ENCODE measurements at places on chromosomes 2 and 18.

DNA sequence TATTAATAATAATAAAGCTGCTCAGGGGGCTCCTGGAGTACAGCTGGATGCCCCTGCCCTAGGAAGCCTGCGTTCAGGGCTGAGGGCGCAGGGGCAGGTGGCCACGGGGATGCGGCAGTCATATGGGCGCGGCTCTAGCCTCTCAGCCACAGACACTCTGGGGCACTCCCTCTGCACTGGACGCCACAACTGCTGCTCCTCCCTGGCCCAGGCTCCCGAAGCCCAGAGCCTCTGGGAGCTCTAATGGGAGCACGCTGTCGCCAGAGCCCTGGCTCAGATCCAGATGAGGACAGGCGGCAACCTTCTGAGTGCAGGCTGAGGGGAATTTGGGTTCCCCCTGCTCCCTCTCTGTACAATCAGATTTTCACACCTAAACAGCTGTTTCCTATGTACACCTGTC is 93.6 kb downstream of the MTCL1 start:
- DNase-seq, result no peak

DNA sequence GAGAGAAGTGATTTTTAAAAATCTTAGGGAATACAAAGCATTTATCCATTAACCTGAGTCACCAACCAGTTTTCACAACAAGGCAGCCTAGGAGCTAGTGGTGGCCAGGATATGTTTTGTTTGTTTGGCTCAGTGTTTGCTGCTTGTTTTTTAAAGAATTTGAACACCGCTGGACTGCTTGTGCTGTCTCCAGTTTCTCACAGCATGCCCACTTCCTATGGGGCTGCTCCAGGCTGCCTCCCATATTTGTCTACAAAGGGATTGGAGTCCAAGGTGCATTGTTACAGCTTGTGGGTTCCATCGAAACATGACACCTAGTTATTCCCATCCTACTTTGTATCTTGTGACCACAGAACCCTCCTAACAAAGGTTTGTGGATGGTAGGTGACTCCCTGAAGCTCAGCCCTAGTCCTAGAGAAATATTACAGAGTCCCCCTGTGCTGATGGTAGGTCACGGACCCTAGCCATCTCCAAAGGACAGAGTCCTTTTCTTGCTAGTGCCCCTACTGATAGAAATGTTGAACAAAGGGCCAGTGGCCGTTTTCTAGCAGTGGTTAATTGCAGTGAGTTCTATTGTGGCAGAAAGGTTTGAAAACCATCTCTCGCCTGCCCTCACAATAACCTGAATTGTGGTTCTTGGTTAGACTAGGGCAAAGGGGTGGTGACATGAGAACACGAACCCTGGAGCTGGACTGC is 23.2 kb downstream of the GPR39 start:
- DNase-seq, result peak; percentile 80

GRCh38 chr2:241865957-241866789 is 3.4 kb upstream of the RTP5 start:
- no peak for DNase-seq

GRCh38 chr2:200155652-200156051 is 150.8 kb upstream of the SPATS2L start:
- DNase-seq, result no peak

GRCh38 chr2:179898873-179899272 is 37.5 kb upstream of the ZNF385B start:
- DNase-seq, result peak; percentile 28

GRCh38 chr18:36187826-36188721 is 777 bp downstream of the MOCOS start:
- no peak for DNase-seq

DNA sequence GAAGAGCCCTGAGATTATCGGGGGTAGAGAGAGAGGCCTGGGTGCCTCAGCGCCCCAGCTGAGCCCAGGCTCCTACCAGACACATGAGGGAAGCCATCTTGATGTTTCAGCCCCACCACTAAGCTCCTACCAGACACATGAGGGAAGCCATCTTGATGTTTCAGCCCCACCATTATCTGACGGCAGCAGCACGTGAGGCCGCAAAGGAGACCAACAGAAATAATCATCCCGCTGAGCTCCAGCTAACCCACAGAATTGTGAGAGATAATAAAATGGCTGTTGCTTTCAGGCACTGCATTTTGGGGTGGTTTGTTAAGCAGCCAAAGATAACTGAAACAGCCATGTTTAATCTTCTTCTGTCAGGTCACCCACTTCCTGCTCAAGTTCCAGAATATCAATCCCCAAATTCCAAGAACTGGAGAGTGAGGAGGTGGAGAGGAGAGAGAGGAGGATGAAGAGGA is 29.3 kb upstream of the SOS1 start:
- no peak for DNase-seq

- peak; percentile 66 for DNase-seq
Measured at GRCh38 chr2:223114170-223114569, 62.2 kb downstream of the KCNE4 start.

GRCh38 chr2:20366672-20367116 is 16.1 kb upstream of the PUM2 start:
- DNase-seq, result no peak

GRCh38 chr2:43459446-43460173 is 136.2 kb downstream of the THADA start:
- peak; percentile 58 for DNase-seq

DNA sequence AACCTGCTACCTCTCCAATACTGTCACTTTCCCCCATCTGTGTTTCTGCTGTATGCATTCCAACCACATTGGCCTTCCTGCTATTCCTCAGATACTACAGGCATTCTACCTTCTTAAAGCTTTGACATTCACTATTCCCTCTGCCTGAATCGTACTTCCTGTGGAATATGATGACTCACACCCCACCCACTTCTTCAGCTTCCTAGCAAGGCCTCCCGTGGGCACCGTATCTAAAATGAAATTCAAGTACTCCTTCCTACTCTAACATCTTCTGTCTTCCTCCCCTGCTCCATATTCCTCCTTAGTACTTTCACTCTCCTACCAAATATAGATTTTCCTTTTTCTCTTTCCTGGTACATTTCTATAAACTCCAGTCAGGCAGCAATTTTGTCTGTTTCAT is 710.4 kb downstream of the RNF144A start:
- DNase-seq, result peak; percentile 29

DNA sequence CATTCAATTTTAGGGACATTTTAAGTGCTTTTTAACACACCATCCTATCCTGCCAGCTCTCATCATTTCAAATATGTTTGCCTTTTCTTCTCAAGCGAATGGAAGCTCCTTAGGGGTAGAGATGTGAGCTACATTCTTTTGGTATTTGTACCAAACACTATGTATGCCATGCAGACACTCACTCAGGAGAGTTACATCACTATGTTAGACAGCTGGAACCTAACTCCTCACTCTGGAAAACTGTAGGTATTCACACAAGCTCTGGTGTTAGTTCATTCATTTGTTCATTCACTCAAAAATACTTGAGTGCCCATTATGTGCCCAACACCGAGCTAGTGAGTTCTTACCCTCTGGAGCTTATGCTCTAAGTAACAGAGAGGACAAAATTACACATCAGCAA is 26.4 kb upstream of the RNU4ATAC start:
- DNase-seq, result no peak

- no peak for DNase-seq
Measured at GRCh38 chr2:63663013-63663864, 74.5 kb downstream of the MDH1 start.

DNA sequence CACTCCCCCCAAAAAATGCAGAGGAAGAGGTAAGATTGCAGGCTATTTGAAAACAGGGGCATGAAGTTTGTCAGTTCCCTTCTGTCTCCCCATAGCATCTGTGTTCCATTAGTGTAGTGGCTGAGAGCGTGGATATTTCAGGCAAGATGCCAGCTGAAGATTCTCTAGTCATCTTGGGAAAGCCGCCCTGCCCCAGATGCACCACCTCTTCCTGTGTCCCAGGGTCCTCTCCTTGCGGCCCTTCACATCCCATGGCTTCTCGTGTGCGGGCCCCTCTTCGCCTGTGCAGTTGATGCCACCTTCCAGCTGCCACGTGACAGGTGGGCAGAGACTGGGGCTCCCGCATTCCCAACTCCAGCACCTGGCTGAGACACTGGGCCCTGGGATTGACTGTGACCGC is 16.1 kb downstream of the TMEM127 start:
- peak; percentile 29 for DNase-seq

GRCh38 chr2:144659731-144660275 is 139.9 kb upstream of the ZEB2 start:
- DNase-seq, result peak; percentile 98

DNA sequence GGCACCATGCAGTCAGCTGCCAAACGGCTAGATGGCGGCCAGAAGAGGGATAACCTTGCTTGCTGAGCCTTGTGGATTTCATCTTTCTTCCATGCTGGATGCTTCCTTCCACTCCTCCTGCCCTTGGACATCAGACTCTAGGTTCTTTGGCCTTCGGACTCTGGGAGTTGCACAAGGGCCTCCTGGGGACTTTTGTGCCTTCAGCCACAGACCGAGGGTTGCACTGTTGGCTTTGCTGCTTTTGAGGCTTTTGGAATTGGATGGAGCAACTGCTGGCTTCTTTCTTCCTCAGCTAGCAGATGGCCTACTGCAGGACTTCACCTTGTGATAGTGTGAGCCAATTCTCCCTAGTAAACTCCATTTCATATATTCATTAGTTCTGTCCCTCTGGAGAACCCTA is 31.0 kb downstream of the STRADB start:
- no peak for DNase-seq

DNA sequence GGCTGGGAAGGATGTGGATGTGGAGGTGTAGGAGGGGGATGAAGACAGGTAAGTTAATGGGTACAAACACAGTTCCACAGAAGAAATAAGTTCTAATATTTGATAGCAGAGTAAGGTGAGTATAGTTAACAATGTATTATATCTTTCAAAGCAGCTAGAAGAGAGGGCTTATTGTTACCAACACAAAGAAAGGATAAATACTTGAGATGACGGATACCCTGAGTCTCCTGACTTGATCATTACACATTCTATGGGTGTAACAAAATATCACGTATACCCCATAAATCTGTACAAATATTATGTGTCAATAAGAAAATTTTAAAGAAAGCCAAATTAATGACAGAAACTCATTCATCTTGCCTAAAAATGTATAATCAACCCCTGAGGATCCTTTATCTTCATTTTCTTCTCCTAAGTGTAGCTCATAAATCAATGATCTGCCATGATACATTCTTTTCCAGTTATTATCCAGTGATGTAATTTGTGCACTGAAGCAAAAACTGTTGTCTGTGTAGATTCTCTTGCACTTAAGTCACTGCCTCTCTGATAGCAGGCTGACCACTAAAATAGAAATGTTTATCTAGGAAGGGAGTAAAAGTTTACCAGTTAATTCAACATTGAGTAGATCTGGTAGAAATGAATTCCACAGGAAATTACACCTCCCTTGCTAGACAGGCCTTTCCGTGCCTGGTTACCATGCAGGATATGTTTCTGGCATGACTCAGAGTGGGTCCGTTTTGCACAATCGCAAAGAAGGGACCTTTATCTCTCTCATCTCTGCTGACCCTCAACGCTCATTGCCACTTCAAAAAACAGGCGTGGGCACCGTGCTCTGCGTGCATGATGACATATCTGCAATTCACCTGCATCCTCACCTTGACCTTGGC is 249.7 kb upstream of the NCKAP5 start:
- peak; percentile 96 for DNase-seq
